ENCODE measurements at places on chromosomes 2 and 18. TPM values are rescaled to one million over a fixed set of nuclear protein-coding genes. Genes with fewer than 3 reads are reported as not detected.

GRCh38 chr18:36693931-36694620, 134.7 kb downstream of the TPGS2 start:
- DNase-seq: no peak

GRCh38 chr2:219249203-219249980, 3.7 kb upstream of the TUBA4B start:
- DNase-seq: peak; percentile 91

Gene IL37
- not detected for total RNA-seq

DNA sequence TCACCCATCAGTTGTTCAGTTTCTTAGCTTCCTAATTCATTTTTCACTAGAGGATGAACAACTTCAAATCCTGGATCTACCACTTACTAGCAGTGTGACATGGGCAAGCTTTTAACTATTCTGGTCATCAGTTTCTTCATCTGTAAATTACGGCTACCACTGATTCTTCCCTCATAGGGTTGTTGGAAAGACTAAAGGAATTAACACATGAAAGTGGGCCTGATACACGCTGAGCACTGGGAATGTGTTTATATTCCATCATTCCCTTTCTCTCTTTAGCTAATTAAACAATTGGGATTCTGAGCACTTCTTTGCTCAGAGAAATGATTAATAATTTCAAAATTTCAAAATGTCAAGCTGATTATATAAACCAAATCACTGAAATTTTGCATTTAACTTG, 862.3 kb upstream of the GCFC2 start:
- DNase-seq: no peak

Gene UBXN2A
- total RNA-seq: 14.2 TPM

- DNase-seq: no peak
These were observed 202.7 kb upstream of the KLHL14 start for GRCh38 chr18:32975501-32975900.

GRCh38 chr18:42028247-42028832, 73.3 kb downstream of the PIK3C3 start:
- DNase-seq: peak; percentile 55

DNA sequence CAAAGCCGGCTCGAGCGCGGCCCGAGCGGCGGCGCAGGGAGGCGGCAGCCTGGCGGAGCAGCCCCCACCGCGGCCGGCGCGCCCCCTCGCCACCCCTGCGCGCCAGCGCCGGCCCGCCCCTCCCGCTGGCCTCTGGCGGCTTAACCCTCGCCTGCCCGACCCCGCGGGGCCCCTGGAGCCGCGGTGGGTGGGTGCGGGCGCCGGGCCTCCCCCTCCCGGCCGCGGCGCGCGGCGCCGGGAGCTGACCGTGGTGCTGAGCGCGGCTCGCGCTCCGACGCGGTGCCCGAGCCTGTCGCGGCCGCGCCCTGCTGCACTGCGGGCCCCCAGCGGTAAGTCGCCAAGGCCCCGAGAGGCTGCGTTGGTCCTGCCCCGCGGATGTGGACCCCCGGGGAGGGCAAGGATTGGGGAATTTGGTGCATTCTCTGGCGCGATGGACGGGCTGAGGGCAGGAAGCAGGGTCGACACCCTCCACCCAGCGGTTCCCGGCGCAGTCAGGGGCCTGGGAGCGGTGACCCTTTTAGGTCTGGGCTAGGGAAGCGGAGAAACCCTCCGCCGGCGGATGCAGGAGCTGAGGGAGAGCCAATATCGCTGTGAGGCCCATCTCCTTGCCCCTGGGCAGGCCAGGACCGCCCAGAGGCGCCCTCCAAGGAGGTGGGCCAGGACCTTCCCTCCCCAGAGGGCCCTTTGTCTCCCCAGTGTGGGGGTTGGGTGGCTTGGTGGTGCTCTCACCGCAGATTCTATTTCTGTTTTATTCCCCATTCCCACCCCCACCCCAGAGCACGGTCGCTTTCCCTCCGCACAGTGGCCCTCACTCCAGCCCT, 923 bp downstream of the AMER3 start:
- DNase-seq: peak; percentile 1

DNA sequence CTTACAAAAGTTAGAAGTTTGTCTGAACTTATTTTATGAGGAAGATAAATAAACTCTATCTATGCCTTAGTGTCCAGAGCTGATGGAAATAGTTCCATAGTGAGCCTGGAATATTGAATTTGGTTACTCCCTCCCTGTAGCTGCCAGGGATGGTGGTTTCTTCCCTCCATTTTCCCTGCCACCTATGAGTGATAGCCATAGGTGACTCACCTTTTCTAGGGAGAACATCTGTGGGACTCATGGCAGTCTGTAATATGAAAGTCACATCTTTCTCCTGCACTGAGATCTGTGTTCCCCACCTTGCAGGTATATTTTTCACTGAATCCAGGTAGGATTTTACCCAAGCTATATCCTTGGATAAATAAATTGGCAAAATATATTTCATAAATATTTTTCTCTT, 148.8 kb downstream of the TPGS2 start:
- no peak for DNase-seq

DNA sequence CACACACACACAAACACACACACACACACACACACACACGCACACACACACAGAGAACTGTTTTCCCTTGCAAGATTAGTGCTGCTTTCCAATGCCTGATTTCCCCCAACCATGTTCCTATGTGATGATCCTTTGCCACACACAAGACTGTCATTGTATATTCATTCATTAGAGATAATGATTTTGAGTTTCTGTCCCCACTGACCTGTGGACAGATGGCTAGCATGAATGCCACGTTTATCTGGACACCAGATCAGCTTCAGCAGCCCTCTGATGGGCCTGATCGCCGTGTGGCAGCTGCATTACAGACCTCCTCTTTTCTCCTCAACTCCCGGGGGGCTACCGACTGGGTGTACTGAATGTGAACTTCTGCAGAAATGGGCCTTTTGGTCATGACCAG, 353.0 kb downstream of the MYCN start:
- DNase-seq: no peak

Gene CARF
- 14.2 TPM for total RNA-seq

Gene INHA
- total RNA-seq: 0.18 TPM

DNA sequence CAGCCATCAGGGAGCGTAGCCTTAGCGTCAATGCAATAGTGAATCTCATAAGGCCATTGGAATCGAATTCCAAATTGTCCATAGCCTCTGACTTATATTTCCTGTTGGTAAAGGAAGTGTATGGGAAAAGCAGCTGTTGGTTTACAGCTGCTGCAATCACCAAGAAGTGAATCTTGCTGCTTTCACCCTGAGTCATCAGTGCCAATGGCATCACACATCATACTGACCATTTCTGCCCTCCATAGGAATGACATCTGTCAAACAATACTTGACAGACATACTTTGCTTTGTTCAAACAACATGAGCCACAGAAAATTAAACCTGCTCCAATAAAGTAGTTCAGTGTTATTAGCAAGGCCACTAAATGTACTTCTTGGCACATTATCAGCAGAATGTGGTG, 111.2 kb upstream of the KLHL29 start:
- no peak for DNase-seq

DNA sequence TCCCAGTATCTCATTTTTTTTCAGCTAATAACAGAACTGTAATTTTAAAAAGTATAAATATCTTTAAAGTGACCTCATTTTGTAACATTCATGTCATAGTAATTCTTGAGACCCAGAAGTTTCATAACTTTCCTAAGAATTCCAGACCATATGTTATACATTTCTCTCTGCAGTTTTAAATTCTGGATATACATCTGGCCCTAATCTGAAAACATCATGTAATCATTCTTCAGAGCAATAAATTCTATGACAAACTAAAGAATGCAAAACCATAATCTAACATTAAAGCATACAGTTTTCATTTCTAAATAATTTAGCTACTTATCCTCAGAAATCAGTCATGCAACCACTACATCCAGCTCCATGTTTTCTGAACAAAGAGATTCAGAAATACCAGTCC, 198.3 kb upstream of the SLC35G4 start:
- DNase-seq: peak; percentile 9

GRCh38 chr2:162126111-162126519, 25.9 kb downstream of the GCG start:
- DNase-seq: peak; percentile 44

DNA sequence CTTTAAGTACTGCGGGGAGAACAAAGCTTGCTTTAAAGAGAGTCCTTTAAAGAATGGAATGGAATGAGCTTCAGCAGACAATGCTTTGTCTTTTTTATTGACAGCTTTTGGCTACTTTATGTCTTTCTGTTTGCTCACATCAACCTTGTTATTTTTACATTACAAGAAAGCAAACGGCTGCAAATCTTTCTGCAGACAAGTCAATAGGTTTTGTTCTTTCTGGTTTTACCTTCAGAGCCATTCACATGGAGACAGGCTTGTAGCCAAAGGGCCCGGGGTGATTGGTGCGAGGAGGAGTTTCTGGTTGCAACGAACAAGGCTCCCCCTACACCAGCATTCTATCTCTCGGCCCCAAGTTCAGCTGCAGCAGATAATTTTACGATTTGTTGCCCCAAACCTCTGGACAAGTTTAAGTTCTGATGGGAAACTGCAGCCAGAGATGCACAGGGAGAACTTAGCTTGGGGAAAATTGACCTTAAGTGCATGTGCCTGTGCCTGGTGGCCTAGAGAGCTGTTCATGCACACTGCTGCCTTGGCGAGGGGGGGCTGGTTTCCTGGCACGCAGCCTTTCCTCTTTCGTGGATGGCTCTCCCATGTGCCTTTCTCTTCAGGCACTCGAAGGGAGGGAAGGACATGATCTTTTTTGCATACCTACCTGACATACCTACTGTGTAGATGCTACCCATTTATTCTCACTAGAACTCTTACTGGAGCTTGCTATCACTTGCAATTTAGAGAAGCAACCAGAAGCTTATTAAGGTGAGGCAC, 543.2 kb downstream of the DCDC2C start:
- no peak for DNase-seq

DNA sequence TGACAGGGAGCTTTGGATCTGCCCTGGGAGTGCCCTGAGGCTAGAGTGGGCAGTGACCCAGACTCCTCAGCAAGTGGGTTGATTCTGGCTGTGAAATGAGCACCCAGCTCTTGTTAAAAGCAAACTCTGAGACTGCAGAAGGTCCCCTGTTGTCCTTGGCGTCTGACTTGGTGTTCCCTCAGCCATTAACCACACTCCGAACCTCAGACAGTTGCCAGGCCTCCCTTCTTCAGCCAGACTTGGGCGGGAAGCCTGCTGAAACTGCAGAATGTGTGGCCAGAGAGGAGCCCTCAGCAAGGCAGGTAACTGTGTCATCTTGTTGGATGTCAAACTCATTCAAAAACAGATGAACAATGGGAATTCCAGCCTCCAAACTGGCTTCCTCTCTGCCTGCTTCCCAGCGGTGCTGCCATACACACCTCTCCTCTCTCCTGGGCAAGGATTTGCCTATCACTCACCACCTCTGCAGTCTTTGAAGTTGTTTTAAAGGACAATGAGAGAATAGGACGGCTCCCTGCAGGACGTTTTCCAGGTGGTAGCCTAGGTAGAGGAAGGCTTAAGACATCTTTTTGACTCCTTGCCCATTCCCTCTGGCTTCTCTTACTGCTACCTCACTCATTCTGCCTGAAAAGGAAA, 38.9 kb upstream of the B3GNT2 start:
- no peak for DNase-seq

DNA sequence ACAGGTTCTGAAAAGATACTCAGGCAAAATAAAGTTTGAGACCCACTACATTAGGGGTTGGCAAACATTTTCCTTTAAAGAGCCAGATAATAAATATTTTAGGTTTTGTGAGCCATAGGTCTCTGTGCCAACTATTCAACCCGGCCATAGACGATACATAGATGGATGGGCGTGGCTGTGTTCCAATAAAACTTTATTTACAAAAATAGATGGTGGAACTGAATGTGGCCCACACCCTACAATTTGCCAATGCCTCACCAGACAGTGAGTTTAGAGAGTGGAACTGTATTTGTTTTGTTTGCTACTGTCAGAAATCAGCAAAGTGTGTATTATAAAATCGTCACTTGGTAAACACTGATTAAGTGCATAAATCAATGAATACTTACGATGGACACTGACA, 78.0 kb downstream of the ACKR3 start:
- no peak for DNase-seq

Gene MEX3C
- total RNA-seq: 44.2 TPM

- DNase-seq: no peak
These were observed 19.0 kb downstream of the CROCC2 start for GRCh38 chr2:240925191-240925567.

GRCh38 chr18:10562773-10563160, 36.9 kb downstream of the NAPG start:
- DNase-seq: peak; percentile 45

Gene ABCG8
- not detected for total RNA-seq

Gene GTF2A1L
- not detected for total RNA-seq

- no peak for DNase-seq
These were observed 1074.7 kb downstream of the TSN start for GRCh38 chr2:122830157-122830556.

GRCh38 chr2:224085811-224086210, 46.7 kb upstream of the SERPINE2 start:
- no peak for DNase-seq

Gene TTN
- 5.5 TPM for total RNA-seq

GRCh38 chr2:186894478-186894877, 45.5 kb upstream of the ZSWIM2 start:
- no peak for DNase-seq

DNA sequence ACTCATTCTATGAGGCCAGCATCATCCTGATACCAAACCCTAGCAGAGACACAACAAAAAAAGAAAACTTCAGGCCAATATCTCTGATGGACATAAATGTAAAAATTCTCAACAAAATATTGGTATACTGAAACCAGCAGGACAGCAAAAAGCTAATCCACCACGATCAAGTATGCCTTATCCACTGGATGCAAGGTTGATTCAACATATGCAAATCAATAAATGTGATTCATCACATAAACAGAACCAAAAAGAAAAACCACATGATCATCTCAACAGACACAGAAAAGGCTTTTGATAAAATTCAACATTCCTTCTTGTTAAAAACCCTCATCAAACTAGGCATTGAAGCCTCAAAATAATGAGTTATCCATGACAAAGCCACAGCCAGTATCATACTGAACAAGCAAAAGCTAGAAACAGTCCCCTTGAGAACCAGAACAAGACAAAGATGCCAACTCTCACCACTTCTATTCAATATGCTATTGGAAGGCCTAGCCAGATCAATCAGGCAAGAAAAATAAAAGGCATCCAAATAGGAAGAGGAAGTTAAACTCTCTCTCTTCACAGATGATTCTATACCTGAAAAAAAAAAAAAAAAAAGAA, 45.3 kb downstream of the RTTN start:
- DNase-seq: no peak

Gene FECH
- total RNA-seq: 29.9 TPM

Gene ESPNL
- total RNA-seq: 2.4 TPM

Gene CCDC85A
- total RNA-seq: 0.45 TPM

Gene SCYGR2
- not detected for total RNA-seq

GRCh38 chr18:44758861-44759631, 78.4 kb downstream of the SETBP1 start:
- no peak for DNase-seq
